Activated T-cell treated with anti-CD3 and anti-CD28 coated beads, Interleukin-2, amount 50 U/mL, for 4 hours (primary cell): ENCODE measurements at places on chromosomes 13 and 19. TPM values are rescaled to one million over a fixed set of nuclear protein-coding genes. Genes with fewer than 3 reads are reported as not detected.

- DNase-seq = no peak
Observed at GRCh38 chr13:89865164-89866064, 1482.1 kb upstream of the MIR17HG start.

GRCh38 chr13:35994131-35994966 lies 136.8 kb downstream of the DCLK1 start:
- no peak for DNase-seq

DNA sequence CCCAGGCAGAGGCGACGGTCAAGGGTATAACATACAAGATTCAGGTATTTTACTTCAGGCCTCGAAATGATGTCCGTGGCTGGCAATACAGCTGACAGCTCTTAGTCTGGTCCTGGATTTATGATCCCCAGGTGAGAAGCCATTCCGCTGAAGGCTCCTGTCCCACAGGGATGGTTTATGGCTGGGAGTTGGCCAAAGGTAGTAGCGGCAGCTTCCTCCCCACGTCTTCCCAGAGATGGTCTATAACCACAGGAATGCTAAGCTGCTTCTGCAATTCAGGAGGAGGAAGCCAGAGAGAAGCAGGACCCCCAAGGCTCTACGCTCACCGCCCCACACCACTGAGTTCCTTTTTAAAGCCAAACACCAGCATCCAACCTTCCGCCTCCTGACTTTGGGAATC lies 27.1 kb downstream of the OLFM2 start:
- DNase-seq = no peak

- no peak for DNase-seq
Observed at GRCh38 chr19:32630338-32630737, 44.6 kb downstream of the ANKRD27 start.

GRCh38 chr19:13102666-13103580 lies at the start of gene LYL1:
LYL1 (minus strand) TSS chr19:13102858; CDS start chr19:13101171, 1,687 bp downstream.
- DNase-seq = no peak

- no peak for DNase-seq
Observed at GRCh38 chr13:29379281-29379680, 216.2 kb downstream of the SLC7A1 start.

GRCh38 chr19:42123765-42124164 lies 8.5 kb downstream of the POU2F2 start:
- DNase-seq = no peak

GRCh38 chr19:613732-614567 lies 19.4 kb downstream of the POLRMT start:
- no peak for DNase-seq

- no peak for DNase-seq
Observed at GRCh38 chr19:48946463-48947257, 8.0 kb upstream of the BAX start.

Gene SH2D3A
- 27.4 TPM for total RNA-seq

Gene ZNF790
- total RNA-seq = 4.5 TPM

Gene ANGPTL8
- total RNA-seq = not detected

Gene PDX1
- not detected for total RNA-seq

Gene DOCK6
- 1.7 TPM for total RNA-seq
